ENCODE measurements at places on chromosomes 16 and 17.

- no peak for DNase-seq
Measured at GRCh38 chr17:5211458-5211857, 19.8 kb upstream of the ZNF594 start.

DNA sequence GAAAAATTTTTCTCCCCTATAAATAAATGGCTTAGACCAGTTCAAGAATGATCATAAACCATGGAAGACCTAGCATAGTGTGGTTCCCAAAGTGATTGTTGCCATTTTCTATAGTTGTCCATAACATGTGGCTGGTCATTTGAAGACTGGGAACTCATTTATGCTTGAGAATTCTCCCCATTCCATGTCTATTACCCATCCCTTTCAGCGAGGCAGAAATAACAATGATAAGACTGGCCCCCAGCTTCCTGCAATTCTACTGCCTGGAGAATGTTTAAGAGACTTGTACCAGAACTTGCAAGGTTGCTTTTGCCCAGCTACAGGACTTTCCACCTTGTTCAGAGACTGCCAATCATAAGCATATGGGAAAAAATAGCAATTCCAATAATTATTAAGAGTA lies 146.5 kb upstream of the CDH11 start:
- DNase-seq, result no peak

- no peak for DNase-seq
Measured at GRCh38 chr16:57866529-57866918, 64.2 kb upstream of the KIFC3 start.

DNA sequence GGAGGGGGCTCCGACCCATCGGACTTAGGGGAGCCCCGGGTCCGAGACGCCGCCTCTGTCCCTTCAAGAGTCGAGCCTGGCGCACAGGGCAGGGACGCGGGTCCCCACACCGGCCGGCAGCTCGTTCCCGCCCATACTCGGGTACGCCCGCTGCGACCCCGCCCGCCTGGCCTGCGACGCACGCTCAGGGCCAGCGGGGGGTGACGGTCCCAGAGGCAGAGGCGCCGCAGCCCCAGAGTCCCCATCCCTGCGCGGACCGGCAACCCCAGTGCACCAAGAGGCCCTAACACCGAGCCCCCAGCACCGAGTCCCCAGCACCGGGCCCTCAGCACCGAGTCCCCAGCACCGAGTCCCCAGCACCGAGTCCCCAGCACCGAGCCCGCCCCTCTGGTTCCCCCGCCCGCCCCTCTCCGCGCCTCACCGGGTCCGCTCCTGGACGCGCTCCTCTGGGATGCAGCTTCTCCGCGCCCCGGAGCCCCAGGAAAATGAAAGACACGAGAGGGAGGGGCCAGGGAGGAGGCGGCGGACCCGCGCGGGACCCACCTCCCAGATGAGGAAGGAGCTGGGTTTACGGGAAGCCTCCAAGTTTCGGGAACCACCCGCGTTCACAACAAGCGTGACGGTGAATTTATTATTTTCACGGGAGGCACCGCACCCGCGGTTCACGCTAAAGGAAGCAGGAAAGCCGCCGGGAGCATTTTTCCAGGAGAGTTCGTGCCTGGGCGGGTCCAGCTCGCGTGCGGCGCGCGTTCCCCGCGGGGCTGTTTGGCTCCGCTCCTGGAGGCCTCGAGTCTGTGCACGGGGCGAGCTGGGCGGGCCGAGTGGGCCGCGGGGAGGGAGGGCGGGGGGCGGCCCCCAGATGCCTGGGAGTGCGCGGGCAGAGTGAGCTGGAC lies at the start of gene SECTM1:
Gene SECTM1, minus strand, starts transcription at position 488 of the 893 bp plus-strand sequence. CDS start 6,526 bp downstream, outside the sequence.
- no peak for DNase-seq

DNA sequence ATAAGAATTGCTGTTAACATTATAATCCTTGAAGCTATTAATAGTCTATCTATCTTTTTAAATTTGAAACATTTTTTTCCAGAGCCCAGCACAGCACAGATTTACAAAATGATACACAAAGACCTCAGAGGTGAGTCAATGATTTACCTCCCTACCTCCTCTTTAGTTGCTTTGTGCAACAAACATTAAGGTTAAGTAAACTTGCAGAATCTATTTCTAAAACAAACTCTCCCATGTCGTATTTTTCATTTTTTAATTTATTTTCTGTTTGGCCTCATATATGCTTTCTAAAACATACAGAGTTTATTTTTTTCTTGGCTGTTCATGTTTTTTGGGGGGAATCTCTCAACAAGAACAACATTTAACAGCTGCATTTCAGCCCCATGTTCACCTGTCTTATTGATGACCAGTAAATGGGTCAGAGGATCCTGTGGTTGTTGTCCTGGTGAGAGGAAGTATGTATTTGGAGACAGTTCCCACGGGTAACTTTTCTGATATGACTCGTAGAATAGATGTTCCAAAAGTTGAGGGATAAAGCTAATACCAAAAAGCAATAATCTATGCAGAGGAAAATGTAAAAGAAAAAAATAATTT lies 42.6 kb downstream of the ABCA9 start:
- DNase-seq, result no peak
